ENCODE measurements at places on chromosomes 7 and 10.
A peak's percentile ranks its signal among the peaks of the same experiment; 100 is the strongest.

GRCh38 chr10:58414270-58415041 lies 29.2 kb downstream of the TFAM start:
- DNase-seq = no peak

DNA sequence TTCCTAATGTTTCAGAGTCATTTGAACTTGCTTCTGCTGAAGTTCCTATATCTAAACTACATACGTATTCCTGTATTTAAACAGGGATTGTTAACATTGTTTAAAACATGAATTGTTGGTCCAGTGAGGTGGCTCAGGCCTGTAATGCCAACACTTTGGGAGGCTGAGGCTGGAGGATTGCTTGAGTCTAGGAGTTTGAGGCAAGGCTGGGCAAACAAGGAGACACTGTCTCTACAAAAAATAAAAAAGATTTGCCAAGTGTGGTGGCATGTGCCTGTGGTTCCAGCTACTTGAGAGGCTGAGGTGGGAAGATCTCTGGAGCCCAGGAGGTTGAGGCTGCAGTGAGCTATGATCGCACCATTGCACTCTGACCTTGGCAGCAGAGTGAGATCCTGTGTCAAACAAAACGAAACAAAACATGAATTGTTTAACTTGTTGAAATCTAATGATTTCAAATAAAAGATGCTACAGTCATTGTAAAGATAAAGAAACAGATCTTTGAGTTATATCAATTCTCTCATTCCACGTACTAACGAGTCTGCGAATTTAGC lies 809.4 kb downstream of the TYW1 start:
- no peak for DNase-seq

DNA sequence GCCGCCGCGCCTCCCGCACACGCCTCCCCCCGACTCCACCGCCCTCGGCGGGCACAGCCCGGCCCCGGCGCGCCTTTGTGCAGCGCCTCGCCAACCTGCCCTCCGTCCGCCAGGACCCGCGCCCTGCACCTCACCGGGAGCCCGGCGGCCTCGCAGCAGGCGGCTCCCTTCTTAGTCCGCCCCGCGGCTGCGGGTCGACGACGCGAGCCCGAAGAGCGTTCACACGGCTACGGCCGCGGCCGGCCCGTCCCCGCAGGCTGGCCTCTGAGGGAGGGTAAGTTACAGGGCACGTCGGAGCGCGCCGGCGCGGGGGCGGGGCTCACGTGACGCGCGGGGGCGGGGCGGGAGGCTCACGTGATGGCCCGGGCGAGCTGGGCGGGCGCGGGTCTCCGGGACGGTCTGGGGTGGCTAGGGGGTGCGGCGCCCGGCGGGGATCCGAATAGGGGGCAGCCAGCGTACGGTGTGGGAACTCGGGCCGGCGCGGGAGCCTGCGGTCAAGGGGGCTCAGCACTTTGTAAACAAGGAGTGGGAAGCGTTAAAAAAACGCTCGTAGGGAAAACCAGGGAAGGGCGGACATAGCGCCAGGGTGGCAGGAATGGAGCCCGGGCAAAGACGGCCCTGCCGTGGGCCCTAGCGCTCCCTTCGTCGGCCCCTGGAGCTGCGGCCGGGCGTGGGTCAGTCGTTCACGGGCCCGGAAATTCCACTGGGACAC lies at the start of gene ARHGAP12:
ARHGAP12 (minus strand) TSS at position 283 of the 712 bp plus-strand sequence. CDS start 19,976 bp downstream, outside the sequence.
- DNase-seq = peak; percentile 82

DNA sequence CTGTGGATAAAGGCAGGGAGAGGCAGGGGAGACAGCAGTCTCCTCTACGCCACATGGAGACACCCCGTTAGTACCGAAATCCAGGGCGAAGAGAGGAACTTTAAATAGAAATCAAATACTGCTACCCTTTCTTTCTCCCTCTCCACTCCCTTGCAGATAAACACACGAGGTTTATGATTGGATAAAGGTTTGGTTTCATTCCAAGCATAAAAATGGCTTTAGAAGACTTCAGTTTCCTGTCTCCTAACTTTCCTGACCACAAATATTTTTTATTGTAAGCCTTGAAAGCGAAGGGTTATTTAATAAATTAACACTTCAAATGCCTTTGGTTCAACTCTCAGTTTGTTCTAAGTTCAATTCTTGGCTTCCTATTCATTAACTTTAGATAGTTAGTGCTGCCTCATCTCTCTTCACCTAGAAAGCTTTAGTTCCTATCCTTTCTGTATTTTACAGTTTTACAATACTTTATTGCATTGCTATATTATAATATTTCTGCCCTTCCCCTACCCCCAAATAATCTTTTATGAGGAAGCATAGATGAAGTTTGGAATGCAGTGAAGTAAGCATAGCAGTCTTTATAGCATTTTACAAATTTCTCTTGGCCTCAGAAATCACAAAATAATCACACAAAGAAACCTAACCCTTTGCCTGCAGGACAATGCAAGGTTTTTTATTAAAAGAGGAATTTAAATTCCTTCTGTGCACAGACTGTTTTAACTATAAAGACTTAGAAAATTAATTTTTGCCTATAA lies 31.5 kb upstream of the ARID5B start:
- DNase-seq = no peak

GRCh38 chr7:36277249-36277542 lies 112.5 kb upstream of the ANLN start:
- no peak for DNase-seq

DNA sequence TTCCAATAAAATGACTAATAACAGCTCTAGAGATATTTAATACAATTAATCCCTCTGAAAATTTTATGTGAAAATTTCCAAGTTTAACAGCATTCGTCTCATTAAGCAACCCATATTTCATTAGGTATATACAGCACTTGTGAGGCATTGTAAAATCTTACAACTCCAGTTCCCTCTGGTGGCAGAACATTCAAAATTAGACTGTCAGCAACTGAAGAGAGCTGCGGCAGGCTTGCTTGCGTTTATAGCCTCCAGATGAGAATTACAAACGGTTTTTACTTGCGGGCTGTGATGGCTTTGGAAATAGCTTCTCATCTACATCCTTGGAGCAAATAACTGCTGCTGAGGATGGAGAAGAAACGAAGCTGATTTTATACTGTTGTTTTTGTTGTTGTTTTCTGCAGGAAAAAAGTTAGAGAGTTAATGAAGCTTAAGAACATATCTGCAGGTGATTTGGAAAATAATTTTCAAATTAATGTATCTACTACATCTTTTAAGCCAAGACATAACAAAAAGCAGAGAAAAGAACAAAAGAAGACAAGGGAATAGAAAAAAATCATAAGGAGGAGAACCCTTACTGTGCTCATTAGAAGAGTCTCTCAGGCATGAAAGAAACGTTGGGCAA lies 171.3 kb downstream of the MAGI2 start:
- no peak for DNase-seq

DNA sequence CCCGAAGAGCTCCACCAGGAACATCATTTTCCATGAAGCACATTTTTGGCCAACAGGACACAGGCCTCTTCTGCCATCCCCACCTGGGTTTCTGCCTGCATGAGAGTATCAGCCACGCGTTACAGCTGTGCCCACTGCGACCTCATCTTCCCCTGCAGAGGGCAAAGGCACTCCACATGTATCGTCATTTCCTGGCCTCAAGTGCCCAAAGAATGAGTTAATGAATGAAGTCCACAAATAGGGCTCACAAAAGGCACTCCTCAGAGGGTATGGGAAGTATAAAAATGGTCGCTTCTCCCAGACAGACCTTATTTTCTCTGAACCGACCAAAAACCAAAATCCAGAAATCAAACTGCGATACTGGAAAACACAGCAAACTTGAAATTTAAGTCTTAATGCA lies 18.5 kb downstream of the ELMO1 start:
- no peak for DNase-seq

DNA sequence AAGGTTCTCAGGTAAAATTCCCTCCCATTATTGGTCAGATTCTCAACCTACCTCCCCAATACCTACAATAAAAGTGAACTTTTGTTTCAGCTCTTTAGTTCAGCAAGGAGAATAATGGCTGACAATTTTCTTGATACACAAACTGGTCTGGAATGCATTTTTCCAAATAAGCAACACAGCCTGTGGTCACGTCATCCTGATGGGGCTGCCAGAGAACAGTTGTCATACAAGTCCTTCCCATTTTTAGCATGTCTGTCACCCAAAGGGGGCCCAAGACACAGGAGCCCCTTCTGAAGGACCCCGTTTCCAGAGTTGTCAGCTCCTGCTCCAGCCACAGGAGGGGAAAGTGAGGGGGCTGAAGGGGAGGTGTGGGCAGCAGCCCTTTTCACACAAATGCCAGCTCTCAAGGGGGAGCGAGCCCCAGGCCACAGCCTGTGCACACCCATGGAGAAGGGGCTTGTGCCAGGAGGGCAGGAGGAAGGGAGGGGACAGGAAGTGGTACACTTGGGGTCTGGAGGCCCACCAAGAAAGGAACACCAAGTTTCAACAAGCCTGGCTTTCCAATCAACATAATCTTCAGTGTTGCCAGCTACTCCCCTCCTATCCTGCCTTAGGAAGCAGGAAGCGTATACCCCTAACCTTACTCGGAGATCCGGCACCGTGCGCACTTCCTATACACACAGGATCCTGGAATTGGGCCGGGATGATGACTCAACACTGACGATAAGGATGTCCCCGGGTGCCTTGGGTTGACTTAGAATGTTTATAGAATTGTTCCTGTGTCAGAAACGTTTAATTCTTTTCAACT lies 43.4 kb upstream of the PDLIM1 start:
- DNase-seq = no peak

DNA sequence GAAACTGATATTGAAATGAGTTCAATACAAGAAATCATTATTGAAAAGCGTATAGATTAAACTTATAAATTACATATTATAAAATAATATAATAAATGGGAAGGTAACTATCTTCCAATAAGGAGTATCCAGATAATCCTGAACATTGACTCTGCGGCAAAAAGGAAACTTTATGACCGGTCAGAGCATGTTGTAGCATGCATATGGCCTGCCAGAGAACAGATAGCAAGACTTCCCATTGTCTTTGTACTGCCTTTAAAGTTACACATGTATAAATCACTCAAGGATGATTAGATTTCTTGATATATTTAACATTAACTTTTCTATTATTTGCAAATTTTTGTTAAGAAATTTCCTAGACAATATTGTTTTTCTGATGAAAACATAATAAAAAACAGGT lies 56.2 kb upstream of the ETV1 start:
- no peak for DNase-seq

DNA sequence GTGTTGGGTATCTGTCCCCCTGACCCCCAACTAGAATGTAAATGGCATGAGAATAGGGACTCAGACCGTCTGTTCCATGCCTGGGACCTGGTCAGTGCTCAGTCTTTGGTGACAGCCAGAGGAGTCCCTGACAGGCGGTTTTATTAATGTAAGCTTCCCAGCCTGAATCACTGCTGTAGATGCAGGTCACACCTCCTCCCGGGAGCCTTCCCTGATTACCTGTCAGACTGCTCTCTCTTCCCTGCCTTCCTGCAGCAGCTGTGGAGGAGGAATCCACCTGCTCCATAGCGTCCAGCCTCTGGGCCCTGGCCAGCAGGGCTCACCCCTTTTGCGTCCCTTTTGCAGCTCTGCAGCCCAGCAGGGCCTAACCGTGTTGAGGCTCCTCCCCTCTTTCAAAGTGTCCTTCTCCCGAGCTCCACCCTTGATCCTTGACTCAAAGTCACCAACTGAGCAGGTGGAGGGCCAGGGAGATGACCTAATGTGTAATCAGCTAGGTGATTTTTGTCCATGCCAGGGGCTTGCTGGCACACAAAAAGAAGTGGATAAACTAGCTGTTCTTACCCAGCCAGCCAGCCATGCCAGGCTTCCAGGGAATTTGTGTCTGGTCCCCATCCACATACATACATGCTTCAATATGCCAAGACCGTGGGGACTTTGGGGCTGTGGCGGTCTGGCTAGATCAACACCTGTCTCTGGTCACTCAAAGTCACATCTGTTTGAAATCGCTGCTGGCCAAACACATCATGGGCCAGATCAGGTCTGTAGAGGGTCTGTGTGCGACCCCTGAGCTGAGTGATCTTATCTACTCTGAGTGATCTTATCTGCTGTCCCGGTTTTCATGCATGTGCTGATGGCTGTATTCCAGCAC lies 195.1 kb downstream of the CCDC3 start:
- no peak for DNase-seq

DNA sequence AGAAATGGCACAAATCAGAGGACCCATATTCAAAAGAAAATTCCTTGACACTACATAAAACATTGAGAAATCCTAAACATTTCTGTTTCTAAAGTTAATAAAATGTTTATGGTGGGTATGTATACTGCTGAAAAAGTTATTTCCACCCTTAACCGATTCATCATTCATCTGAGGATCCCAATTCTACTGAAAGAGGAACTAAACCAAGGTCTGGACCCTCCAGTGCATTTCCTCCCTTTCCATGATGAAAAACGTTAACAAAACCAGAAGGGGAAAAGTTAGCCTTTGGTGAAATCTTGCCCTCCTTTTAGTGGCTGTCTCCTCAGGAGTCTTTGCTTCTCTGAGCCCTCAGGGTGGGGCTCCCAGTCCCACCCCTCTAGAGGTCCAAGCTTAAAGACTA lies 144.5 kb upstream of the ASAH2 start:
- no peak for DNase-seq

GRCh38 chr10:110667620-110668343 lies 23.6 kb downstream of the RBM20 start:
- no peak for DNase-seq

GRCh38 chr7:25517906-25518305 lies 289.6 kb upstream of the NPVF start:
- DNase-seq = no peak

GRCh38 chr7:44103923-44104859 lies at the start of gene AEBP1:
TSS of gene AEBP1 (plus strand) at chr7:44104345. CDS start at chr7:44104666, 321 bp downstream.
- DNase-seq = peak; percentile 16

- no peak for DNase-seq
Observed at GRCh38 chr7:155529346-155529745, 17.0 kb downstream of the CNPY1 start.

DNA sequence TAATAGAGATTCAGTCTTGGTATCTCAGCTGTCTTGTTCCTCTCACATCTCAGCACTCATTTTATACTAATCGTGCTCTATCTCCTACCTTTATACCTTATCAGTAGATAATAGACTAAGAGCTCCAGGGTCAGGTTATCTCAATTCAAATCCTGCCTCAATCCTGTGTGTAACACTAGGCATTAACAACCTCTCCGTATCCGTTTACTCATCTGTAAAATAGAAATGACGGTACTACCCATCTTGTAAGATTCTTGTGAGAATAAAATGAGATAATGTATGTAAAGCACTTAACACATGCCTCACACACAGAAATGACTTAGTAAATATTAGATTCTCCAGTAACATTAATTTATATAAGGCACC lies 622 bp upstream of the P4HA1 start:
- no peak for DNase-seq

DNA sequence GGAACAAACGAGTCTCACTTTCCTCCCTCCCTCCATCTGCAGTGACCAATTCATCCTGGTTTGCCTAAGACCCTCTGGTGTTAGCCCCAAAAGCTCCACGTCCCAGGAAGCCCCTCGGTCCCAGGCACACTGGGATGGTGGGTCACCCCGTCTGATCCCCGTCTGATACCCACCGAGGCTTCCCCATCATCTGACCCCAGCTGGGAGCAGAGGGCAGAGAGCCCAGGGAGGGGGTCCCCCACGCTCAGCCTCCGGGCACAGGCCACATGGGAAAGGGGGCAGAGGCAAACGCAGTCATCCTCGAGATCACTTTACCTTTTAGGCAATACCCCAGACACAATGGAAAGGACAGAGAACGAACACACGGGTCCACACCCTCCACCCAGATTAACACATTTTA lies 291.6 kb upstream of the PPP2R2D start:
- no peak for DNase-seq

All from CD8-positive, alpha-beta memory T cell (primary cell).